ENCODE measurements at places on chromosomes 2 and 18. TPM values are rescaled to one million over a fixed set of nuclear protein-coding genes. Genes with fewer than 3 reads are reported as not detected.

HJURP gene
- total RNA-seq, result 0.95 TPM

RTP5 gene
- total RNA-seq, result not detected

- H3K4me3 ChIP-seq, result no peak overlapping the region
- no peak for DNase-seq
- no peaks in the 10 kb centered on the region for H3K36me3 ChIP-seq
- no peaks in the 10 kb centered on the region for H3K27me3 ChIP-seq
- H3K4me1 ChIP-seq, result peaks cover 9% of the 10 kb centered on the region
These were observed 21.9 kb downstream of the ASXL2 start for GRCh38 chr2:25856377-25856776.

- no peak overlapping the region for H3K27ac ChIP-seq
- no peaks in the 10 kb centered on the region for H3K27me3 ChIP-seq
- peaks cover 9% of the 10 kb centered on the region for H3K4me1 ChIP-seq
- DNase-seq, result no peak
These were observed 1.2 kb downstream of the ME2 start for GRCh38 chr18:50880119-50880465.

- no peaks in the 10 kb centered on the region for H3K4me1 ChIP-seq
- DNase-seq, result no peak
- no peaks in the 10 kb centered on the region for H3K36me3 ChIP-seq
- no peak overlapping the region for H3K27ac ChIP-seq
- H3K4me3 ChIP-seq, result no peak overlapping the region
These were observed 10.2 kb upstream of the ALPP start for GRCh38 chr2:232368311-232368731.
